ENCODE measurements at places on chromosomes 2 and 18.

DNA sequence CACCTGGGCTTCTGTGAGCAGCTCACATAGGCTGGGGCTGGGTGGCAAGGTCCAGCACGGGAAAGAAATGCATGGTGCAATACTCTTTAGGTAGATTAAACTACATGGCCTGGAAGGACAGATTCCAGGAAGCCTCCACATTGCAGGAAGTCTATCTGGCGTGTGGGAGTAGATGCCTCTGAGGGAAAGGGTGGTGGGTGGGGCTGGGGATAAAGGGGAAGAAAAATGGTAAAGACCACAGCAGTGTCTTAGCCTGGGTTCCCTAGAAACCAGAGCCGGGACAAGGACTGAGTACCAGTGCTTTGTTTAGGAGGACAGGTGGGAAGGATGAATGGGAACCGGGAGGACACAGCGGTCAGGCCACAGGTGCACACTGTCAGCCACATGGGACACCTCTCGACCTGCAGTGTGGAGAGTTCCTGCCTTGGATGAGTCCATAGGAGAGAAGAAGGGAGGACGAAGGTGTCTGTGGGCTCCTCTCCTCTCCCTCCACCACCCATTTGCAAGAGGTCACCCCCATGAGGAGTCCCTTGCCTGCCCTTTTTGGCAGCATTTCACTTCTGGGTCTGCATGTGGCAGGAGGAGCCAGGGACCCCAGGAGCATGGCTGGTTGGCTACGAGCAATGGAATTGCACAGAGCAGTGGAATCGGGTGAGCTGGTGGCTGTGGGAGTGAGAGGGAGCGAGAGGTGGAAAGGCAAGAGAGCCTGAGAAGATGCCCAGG lies 91.5 kb upstream of the HS6ST1 start:
- no peak for DNase-seq

- no peak for DNase-seq
Observed at GRCh38 chr2:38700881-38701458, 35.1 kb downstream of the GALM start.

- DNase-seq = no peak
Observed at GRCh38 chr2:197300139-197300538, 10.4 kb downstream of the ANKRD44 start.

GRCh38 chr2:30756971-30757370 lies 50.3 kb downstream of the CAPN13 start:
- DNase-seq = no peak
